ENCODE measurements at places on chromosomes 12 and 14. TPM values are rescaled to one million over a fixed set of nuclear protein-coding genes. Genes with fewer than 3 reads are reported as not detected.

DNA sequence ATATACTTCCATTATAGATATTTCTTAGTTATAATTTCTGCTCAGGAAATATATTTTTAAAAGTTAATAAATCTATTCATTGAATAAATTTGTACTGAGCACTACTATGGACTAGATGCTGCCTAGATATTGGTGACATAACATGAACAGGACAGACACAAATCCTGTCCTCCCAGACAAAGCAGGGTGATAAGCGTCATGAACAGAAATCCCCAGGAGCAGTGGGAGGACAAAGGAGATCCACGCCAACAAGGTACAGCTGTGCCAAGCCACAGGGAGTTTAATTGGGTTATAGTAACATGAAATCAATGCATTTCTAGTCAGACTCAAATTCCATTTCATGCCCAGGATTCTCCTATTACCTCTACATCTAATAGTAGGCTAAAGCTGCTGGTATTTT is 171.8 kb upstream of the CPNE8 start:
- DNase-seq: no peak

GRCh38 chr12:5571115-5571514 is 139.2 kb downstream of the NTF3 start:
- DNase-seq: peak; percentile 34

GRCh38 chr12:13576935-13577500 is 380.5 kb downstream of the EMP1 start:
- no peak for DNase-seq

DNA sequence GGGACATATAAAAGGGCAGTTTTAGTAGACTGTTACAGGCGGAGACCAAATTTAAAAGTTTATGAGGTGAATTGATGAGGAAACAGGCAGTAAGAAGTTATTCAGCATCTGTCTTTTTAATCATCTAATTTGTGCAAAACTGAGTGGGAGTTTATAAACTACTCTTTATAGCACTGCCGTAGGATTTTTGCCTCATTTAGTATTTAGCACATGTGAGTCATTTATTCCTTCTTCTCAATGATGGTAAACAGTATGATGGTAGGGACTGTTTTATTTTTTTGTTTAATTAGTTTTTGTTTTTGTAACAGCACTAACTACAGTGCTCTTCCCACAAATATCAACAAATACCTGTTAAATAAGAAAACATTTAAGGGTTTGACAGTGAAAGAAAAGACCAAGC is 20.6 kb downstream of the TOGARAM1 start:
- no peak for DNase-seq

DNA sequence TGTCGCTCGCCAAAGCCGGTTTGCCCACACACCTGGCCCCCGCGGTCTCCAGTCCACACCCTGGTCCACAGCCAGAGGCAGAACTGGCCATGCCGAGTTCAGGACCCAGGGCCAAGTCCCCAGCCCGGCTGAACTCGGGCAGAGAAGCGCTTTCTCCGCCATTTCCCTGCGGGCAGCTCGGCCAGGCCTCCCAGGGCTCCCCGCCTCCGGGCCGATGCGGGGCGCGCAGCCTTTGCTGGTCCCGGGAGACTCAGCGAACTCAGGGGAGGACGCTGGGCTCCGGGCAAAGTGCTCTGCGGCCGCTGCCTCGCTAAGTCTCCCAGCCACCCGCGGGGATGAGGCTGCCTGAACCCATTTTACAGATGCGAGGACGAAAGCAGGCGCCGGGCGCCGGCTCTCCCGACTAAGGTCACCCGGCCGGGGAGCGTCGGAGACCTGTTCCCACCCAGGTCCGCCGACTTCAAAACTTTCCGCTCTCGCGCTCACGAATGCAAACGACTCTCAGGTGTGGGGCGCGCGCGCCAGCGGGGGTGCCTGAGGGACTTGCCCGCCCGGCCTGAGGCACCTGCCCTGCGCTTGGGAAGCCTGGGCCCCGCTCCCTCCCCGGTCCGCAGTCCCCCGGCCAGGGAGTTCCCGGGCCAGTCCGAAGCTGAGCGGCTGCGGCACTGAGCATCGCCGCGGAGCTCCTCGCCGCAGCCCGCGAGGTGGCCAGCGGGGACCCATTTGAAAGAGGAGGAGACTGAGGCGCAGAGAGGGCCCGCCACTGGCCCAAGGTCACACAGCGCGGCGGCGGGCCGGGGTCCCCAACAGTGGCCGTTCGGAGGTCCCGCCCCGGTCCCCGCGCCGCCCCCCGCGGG is 627 bp downstream of the TESC start:
- DNase-seq: peak; percentile 80

KLC1 gene
- total RNA-seq: 152 TPM
